Foreskin fibroblast (primary cell): ENCODE measurements at places on chromosomes 11 and 22.

DNA sequence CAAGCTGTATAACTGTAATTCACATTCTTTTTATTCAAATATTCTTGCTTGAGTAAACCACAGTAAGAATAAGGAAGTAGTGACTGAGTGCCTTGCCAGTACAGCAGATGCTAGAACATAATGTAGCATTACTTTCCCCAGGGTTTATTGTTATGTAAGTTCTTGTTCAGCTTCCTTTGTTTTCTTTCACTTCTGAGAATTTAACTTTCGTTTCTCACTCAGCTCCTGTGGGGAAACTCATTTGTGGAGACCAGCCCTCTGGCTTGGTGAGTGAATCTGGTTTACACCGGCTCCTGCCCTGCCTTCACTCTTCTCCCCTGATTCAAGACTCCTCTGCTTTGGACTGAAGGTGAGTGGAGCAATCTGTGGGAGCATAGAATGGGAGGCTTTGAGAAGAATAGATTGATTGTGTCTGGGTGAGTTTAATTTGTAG, at the start of gene TRIM22:
Gene TRIM22, plus strand, starts transcription at position 240 of the 433 bp plus-strand sequence. CDS start 6,443 bp downstream, outside the sequence.
- DNase-seq = peak; percentile 18

- no peak for DNase-seq
These were observed 52.2 kb upstream of the HMGXB4 start for GRCh38 chr22:35204807-35205775.

DNA sequence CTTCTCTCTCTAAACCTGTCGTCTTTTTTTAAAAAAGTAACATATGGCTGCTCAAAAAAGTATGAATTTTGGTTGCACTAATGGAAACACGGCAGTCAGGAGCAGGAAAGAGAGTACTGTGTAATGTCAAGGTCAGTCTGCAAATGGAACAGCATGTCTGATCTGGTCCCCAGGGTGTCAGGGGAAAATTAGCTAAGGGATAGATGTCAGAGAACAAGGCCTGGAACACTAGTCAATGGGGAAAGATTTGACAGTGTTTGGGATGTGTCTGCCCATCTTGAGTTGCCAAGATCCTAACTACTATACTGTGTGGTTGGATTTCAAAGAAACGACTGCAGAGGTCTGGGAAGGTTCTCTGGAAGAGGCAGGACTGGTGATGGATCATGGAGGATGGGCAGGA, 65.7 kb upstream of the PHOX2A start:
- DNase-seq = no peak

GRCh38 chr11:92765082-92765840, 204.2 kb upstream of the MTNR1B start:
- DNase-seq = no peak

DNA sequence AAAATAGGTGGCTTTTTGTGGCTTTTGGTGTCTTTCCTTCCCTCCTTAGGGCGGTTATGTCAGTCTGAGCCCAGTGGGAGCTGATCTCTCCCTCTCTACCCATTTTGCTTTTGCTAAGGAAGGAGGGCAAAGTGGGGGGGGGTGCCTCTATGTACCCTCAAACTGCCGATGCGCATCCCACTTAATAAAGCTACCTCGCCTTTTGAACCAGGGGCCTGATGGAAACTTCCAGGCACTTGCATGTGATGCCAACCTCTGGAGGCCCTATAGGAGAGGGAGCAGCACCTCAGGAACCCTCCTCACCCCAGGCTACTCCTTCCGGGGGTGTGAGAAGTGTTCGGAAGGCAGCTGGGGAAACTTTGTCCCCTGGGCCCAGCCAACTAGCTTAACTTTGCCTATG, 97.0 kb upstream of the HSD17B12 start:
- DNase-seq = no peak

GRCh38 chr22:31829505-31829904, 75.7 kb downstream of the DEPDC5 start:
- DNase-seq = peak; percentile 90

DNA sequence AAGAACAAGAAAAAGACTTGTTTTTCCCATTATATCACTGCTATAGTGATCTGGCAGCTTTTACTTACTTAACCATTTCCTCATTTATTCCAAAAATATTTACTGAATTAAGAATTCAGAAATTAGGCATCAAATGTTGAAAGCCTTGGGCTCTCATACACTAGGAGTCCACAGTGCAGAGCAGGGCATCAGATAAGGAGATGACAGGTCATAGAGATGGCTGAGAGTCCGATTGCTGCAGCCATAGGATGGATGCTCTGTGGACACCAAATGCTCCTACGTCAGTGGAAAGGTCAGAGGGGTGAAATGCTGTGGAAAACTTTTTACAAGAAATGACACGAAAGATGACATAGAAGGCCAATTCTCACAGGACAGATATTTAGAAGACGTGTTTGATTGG, 771.1 kb downstream of the LRRC4C start:
- no peak for DNase-seq

GRCh38 chr11:47004595-47005033, 68.1 kb downstream of the CSTPP1 start:
- DNase-seq = peak; percentile 95

DNA sequence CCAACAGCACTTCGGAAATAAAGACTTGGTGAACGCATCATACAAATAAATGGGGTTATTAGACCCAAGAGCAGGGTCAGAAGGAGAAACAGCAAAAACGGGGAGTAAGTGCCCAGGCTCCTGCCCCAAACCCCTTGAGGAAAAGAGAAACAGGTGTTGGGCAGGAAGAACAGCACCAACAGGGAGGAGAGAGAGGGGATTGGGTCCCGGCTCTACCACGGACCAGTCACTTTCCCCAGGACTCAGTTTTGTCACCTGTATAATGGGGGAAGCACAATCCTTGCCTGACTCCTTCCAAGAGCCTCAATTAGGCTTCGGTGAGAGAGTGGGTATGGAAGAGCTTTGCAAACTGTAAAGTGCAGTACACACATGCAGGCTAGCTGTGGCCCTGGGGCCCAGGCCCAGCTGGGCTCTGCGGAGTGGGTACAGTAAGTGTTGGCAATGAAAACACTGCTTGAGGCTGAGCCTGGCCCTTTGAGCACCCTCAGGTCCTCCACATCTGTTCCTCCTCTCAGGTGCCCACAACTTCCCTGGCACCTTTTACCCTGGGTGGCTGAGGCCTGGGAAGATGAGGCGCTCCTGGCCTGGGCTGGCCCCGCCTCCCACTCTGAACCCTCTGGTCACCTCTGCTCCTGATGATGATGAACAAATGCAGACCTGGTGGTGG, 8.9 kb downstream of the SLC29A2 start:
- DNase-seq = no peak
